Activated CD8-positive, alpha-beta memory T cell treated with anti-CD3 and anti-CD28 coated beads for 48 hours (primary cell): ENCODE measurements at places on chromosomes 16 and 17.

DNA sequence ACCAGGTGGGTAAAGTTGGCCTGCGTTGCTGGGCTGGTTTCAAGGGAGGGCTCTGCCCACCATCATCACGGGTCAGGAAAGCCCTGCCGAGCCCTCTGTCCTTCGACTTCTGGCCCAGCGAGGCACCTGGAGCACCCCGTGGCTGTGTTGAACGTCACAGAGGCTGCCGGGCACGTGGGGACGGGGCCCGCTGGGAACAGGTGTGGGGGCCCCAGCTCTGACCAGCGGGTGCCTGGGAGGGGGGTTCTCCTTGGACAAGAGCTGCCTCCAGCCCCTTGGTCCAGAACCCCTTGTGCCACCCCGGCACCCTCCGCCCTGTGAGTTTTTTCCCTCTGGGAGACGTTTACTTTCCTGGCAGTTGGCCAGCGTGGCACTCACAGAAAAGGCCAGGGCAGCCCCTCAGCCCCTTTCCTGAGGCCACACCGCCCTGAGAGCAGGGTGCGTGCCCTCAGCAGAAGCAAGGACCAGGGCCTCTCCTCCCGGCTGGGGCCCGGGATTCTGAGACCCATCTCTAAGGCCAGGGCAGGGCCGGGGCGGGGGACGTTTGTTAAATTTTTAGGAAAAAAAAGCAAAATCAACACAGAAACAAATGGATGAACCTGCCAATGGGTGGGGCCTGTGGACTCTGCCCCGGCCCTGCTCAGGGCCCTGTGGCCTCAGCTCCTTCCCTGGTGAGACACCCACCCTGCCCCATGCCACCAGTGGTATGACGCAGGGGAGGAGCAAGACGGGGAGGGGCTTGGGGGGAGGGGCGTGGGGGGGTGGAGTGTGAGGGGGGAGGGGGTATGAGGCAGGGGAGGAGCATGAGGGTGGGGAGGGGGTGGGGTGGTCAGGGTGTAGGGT, 31.3 kb upstream of the GNG13 start:
- no peak for DNase-seq

- no peak for DNase-seq
Measured at GRCh38 chr17:79372470-79373238, 238.2 kb downstream of the RBFOX3 start.

- DNase-seq = no peak
Measured at GRCh38 chr16:66590322-66590721, 11.1 kb downstream of the CMTM2 start.

- DNase-seq = no peak
Measured at GRCh38 chr17:46011711-46012505, 12.9 kb downstream of the STH start.

- DNase-seq = no peak
Measured at GRCh38 chr17:77619326-77619725, 339.2 kb upstream of the TNRC6C start.

GRCh38 chr16:1878256-1878655, 6.3 kb upstream of the MEIOB start:
- DNase-seq = no peak

GRCh38 chr17:64020056-64020766, at the start of gene ICAM2:
ICAM2 (minus strand) TSS chr17:64020633; CDS start chr17:64006691, 13,942 bp downstream.
- peak; percentile 68 for DNase-seq

- DNase-seq = no peak
Measured at GRCh38 chr17:39706921-39707337, 7.1 kb downstream of the ERBB2 start.

DNA sequence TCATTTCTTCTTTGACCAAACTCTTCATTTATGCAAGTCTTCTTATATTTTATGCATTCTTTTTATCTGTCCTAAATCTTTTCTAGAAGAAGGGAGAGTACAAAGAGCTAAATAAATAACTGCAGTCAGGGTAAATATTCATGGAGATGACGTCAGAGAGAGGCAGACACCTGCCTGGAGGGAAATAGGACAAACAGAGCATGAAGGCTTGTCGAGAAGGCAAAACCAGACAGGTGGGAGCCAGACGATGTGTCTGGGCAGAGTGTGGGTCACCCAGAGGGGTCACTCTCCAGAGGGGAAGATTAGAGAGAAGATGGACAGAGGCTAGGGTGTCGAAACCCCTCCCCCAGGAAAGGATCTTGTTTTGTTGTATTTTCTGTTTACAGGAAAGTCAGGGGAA, 78.3 kb upstream of the RPL38 start:
- DNase-seq = no peak

- no peak for DNase-seq
Measured at GRCh38 chr16:16148755-16149154, 74.5 kb downstream of the ABCC6 start.

- DNase-seq = no peak
Measured at GRCh38 chr17:81035521-81036196, 708 bp downstream of the BAIAP2 start.

DNA sequence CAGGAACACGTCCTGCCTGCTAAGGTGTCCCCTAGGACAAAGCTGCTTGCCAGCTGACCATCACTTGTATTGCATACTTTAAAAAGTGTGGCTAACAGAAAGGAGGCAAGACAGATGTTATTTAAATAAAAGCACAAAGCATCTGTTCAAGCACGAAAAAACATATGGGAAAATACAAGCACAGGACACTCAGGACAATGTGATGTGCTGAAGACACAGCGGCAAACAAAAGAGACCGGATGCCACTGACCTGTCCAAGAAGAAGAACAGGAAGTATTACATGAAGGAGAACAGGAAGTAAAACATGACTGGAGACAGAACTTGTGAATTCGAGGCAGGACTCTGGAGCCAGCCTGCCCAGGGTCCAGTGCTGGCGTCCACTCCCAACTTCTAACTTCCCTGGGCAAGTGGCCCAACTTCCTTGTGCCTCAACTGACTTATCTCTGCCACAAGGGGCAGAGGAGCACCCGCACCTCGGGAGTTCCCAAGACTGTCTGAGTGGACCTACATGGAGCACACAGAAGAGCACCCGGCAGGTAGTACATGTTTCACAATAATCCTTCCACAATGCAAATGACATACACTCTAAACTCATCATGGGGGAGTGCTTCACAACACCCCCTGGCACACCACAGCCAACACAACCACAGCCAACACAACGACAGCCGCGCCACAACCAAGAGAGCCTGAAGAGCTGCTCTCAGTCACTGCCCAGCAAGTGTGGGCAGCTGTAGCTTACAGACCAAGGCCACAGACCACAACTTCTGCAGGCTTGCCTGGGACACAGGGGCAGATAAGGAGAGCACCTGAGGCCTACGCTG, 36.6 kb downstream of the ANKRD11 start:
- no peak for DNase-seq

GRCh38 chr17:73196500-73196899, 3.6 kb downstream of the COG1 start:
- DNase-seq = no peak

- no peak for DNase-seq
Measured at GRCh38 chr17:31295489-31295871, 1.6 kb downstream of the OMG start.

- no peak for DNase-seq
Measured at GRCh38 chr17:40303009-40303657, 5.8 kb upstream of the RARA start.

- peak; percentile 47 for DNase-seq
Measured at GRCh38 chr17:46940692-46941404, 17.9 kb downstream of the GOSR2 start.

- no peak for DNase-seq
Measured at GRCh38 chr17:79242873-79243602, 168.4 kb downstream of the ENGASE start.

DNA sequence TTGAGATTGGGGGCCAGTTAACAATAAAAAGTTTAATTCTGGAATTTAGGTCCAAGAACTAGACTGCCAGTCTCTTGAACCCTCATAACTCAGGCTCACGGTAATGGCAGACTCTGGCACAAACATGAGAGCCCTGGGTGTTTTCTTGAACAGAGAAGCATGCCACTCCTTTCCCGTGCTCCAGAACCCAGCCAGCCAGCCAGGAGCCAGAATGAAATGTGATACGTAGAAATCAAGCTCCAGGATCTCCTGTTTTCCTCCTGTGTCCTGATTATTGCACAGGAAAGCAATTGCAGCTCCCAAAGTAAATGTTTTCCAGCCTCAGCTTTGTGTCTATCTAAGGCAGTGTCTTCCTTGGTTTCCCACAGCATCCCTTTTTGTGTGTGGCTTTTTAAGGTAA, 46.2 kb upstream of the NOL11 start:
- no peak for DNase-seq

- DNase-seq = no peak
Measured at GRCh38 chr17:49572806-49573420, 2.8 kb upstream of the NXPH3 start.

DNA sequence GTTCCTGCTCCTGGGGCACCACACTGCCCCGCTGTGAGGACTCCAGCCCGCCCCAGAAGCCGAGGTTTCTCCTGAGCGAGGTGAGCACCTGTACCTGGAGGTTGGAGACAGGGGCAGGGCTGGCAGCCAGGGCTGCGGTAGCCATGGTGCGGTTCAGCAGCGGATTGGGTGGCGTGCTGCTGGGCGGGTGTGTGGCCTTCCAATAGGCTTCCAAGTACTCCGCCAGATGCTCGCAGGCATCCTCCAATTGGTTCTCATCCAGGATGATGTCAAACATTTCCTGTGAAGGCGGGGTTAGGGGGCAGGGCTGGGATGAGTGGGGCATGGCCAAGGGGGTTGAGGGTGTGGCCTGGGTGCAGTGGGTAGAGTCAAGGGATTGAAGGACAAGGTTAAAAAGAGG, 11.3 kb upstream of the ARL5C start:
- DNase-seq = no peak

DNA sequence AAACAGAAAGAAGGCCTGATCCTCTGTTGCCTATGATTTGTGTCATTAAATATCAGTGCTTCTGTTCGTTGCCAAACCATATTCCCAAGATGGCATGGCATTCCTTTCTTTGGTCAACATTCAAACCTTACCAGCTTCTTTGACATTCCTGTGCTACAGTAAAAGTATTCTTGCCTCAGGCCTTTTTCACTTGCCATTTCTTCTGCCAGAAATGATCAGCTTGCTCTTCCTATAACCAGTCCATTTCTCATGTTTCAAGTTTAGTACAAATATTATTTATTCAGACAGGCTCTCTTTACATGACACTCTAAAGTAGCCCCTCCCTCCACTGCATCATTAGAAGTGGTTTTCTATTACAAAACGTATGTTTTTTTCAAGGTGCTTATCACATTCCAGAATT, 278.3 kb downstream of the KCNJ2 start:
- no peak for DNase-seq

DNA sequence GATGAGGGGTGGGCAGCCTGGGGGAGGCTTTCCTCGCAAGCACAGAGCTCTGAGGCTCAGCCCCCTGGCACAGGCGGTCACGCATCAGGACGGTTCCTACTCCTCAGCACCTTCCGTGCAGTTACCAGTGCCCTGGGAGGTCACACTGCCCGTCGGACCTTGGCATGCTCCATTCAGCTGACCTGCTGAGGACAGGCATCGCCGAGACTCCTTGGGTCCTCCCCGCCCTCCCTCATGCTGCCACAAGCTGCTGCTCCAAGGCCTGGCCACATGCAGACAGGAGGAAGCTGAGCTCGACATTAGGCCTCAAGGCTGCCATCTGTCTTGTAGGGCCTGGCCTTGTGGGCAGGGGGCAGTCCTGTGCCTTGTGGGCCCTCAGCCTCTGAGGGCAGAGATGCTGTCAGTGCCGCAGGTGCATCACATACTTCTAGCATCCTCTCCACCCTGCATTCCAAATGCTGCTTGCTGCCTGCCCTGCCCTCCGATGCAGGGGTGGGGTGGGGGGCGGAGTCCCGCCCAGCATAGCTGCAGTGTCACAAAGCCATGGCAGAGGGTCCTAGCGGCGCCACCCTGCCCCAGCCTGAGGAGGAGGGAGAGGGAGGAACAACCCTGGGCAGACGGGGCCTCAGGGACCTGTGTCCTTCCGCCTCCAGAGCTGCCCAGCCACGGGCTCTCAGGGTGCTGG, 9.3 kb downstream of the C16orf90 start:
- DNase-seq = no peak

- no peak for DNase-seq
Measured at GRCh38 chr17:38892083-38892482, 22.2 kb downstream of the LASP1 start.

DNA sequence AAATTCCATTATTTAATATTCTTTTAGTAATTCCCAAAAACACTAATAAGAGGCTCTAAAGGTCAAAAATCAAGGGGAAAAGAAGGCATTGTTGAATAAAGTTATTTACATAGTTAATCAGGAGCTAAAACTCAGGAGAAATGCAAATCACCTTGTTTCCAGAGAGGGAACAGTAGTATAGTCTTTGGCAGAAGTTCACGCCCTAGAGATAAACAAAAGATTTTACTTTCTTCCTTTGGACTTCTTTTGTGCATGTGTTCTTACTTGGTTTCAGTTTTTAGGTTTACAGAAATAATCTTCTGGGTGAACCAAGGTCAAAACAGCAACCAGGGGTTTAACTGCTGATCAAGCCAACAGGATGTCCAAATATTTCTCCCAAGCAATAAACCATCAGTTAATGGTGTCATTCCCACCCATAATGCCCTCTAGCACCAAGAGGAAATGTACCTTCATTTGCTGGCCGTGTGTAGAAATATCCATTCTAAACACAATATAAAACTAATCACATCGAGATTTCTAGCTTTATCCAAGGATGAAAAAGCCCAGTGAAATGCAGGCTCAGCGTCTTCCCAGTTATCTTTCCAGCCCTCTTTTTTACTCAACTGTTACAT, 518.8 kb upstream of the SOX9 start:
- no peak for DNase-seq

GRCh38 chr17:33038740-33039139, 47.1 kb downstream of the SPACA3 start:
- no peak for DNase-seq

- DNase-seq = no peak
Measured at GRCh38 chr16:69477546-69477945, 53.1 kb downstream of the CYB5B start.

- DNase-seq = no peak
Measured at GRCh38 chr16:54687043-54687899, 243.4 kb upstream of the IRX5 start.

GRCh38 chr16:66182592-66182991, 183.9 kb upstream of the CDH5 start:
- DNase-seq = no peak

DNA sequence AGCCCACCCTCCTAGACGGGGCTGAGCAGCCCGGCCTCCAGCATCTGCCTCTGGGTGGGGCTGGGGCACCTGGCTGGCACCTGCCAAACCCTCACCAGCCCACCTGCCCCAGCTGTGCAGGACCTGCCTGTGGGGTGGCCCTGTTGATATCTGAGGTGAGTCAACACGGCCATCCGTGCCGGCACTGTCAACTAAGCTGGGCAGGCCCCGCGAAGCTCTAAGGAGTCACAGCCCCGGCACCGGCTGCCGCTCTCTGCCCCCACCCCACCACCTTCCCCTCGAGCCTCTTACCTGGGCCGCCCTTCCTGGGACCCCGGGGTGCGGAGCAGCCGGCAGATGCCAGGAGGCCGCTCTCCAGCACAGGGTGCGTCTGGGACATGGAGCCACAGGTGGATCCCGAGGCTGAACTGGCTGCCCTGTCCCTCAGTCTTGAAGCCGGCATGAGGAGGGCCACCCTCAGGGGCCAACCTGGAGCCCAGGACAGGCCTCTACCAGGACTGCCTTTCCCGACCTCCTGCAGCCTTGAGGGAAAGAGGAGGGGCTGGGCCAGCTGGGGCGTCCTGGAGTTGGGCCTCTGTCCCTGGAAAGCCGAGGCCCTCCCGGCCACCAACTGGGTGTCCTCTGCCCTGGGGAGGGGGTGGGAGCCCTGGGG, 515 bp downstream of the CBFA2T3 start:
- no peak for DNase-seq
